ENCODE measurements at places on chromosomes 1 and 21.

- peak; percentile 94 for DNase-seq
These were observed 4.6 kb downstream of the MAB21L3 start for GRCh38 chr1:116115476-116116439.

- peak; percentile 81 for DNase-seq
These were observed 11.9 kb downstream of the PIGV start for GRCh38 chr1:26799479-26800142.

DNA sequence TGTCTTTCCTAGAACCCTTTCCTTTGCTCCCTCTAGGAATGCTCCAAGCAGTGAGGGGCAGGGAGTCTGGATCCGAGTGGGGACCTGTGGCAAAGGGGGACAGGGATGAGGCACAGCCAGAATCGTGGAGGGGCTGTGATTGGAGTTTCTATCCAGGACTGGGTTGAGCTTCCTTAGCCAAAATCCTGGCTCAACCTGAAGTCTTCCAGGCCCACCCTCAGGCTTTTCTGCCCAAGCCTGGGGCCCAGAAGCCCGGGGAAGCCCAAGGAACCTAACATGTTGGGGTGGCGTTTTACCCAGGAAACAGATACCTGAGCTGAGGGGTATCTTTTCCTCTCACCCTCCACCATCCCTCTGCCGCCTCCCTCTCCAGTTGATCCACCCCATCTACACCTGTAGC, 5.4 kb downstream of the MYOG start:
- DNase-seq, result no peak

- DNase-seq, result no peak
These were observed 106.5 kb upstream of the GADD45A start for GRCh38 chr1:67578397-67579020.

DNA sequence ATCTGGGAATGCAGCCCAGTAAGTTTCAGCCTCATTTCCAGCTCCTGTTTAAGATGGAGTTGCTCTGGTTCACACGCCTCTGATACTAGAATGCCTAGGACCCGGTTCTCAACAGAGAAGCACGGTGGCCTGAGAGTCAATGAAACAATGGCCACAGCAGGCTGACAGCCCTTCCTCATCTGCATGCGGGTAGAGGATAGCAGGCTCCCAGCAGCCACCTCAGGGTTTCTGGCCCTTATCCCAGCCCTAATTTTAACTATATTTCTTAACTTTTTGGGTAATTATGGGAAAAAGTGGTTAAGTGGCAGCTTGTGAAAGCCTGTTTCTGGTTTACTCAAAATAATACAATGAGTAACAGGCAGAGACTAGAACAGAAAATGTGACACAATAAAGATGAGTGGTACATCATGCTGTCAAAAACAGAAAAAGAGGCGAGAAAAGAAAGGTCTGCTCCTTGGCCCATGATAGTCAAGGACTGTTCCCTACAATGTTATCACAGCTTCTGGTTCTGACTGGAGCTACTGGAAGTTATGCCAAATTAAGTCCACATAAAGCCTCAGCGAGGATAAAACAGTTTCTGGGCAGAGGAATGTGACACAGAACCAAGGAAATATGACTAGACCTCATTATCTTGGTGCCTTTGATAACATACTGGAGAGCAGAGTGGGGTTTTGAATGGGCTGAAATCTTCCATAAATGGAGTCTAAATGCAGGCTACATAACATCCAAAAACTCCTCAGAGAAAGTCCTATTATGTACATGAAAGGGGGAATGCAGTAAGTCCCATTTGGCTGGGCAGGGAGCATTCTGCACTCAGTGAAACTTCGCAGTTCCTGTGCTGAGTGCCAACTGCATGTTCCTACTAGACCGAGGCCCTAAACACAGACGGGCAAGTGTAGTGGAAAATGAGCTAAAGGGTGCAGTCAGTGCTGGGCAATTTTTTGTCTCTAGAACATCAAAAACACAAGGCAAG, 92.1 kb downstream of the NIBAN1 start:
- DNase-seq, result no peak

DNA sequence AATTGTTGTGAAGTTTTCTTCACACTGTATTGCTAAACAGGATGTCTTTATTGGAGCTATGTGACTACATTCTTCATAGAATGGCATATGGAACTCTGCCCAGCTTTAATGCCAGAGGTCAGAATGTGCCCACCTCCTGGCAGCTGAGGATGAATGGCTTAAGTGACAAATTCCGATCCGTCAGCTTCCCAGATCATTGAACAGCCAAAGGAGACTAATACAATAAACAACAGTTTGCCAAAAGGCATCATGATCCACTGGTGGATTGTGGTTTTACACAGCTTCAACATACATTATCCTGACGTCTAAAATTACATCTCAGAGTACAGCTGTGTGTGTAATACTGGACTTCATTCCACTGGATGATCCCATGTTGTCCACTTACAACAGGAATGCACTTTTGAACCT, 68.7 kb upstream of the C1orf105 start:
- DNase-seq, result peak; percentile 94

DNA sequence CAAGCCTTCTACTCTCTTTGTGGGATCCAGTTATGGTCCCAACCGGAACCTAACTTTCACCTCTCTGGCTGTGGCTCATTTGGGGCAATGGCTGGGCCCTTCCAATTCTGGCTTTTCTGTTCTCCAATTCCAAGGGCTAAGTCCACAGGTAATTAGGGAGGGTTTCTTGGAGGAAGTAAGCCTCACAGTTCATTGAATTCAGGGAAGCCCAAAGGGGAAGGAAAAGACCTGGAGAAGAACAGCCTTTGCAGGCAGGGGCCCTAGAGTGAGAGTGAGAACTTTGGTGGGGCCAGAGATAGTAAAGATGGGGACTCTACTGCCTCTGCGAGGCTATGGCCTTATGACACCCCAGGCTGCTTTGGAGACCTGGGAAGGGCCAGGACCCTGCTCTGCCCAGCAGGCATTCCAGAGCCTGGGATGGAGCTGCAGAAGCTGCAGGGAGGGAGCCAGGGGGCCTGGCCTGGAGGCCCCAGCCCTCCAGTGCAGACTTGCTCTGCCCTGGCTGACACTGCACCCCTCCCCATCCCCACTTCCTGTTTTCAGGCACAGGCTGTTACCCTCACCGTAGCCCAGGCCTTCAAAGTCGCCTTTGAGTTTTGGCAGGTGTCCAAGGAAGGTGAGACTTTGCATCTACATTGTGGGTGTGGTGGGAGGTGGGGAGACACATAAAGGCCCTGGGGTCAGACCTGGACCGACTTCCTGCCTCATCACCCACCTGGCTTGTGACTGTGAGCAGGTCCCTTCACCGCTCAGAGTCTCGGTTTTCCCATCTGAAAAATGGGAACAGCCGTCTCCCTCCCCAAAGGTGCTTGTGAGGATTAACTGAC, 18.9 kb downstream of the LDLRAP1 start:
- DNase-seq, result no peak

- DNase-seq, result no peak
These were observed 36.5 kb downstream of the SERBP1 start for GRCh38 chr1:67393737-67394136.

DNA sequence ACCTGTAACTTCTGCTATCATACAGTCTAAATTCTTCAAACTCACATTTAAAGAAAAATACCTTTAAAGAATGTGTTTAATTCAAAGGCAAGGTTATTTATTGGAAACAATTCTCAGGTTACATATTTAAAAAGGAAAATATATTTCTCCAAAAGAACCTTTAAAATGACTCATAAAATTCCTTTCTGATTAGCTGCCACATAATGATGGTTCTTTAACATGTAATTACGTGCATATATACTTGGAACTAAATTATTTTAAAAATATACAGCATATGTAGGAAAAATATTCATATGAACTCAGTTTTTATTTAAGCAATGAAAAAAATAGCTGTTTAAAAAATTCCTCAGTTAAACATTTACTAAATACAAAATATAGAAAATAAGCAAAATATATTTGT, 173.6 kb downstream of the COP1 start:
- DNase-seq, result peak; percentile 53

DNA sequence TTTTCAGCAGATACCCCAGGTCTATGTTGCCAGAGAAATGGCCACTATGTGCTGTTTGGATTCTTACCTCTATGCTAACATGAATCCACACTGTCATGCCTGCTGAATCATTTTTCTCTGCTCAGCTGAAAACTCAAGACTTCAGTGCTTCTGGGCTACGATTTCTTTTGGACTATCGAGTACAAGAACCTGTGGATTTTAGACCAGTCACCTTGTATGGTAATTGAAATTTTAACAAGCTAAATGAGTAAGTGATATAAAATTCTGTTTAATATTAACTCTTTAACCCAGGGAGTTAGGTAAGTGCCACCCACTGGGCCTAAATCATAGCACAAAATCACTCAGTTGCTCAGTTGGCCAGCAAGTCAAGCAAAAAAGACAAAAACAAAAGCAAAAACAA, 35.8 kb downstream of the LHX8 start:
- DNase-seq, result no peak

DNA sequence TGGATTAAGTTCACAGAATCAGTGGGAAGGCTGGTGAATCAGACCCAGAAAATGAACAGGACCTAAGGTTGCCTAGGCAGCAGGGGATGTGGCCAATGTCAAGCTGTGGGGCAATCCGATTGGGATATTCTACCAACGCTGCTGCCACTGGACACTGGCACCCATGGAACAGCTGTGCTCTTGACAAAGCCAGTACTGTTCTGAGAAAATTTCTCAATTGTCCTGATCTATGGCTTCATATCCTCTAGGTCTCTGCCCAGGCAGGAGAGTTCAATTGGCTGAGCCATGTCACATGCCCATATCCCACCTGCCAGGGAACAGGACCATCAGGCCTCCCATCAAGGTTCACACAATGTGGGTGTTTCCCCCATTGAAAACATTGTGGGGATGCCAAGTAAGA, 6.2 kb downstream of the TACSTD2 start:
- DNase-seq, result no peak

DNA sequence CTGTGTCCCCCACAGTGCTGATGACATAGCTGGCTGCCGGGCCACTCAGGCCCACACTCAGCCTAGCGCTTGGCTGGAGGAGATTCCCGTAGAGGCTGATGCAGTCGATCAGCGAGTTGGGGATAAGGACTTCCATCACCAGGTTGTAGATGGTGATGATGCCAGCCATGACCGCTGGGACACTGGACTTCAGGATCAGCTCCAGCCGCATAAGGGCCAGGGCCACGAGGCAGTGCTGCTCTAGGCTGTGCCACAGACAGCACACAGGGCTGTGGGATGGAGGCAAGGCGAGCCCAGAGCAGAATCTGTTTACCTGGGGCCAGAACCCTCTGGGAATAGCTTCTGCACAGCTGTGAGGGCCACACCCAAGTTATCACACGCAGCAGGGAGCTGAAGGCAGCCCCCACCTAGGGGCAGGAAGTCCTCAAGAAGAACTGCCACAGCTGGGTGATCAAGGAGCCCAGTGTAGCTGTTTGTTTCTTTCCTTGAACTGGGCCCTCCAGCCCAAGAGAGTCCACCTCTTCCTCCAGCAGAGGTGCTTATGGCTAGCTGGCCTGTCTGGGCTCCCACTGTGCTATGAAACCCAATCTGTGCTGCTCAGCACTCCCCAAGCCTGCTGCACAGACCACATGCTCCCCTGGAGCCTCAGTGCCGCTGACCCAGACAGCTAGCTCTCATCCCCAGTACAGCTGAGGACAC, 6.2 kb downstream of the SLC2A1 start:
- no peak for DNase-seq

Data from PC-3 (cell line).